ENCODE measurements at places on chromosomes 5 and 9.

- no peak for DNase-seq
Observed at GRCh38 chr9:26779062-26779461, 113.5 kb downstream of the CAAP1 start.

DNA sequence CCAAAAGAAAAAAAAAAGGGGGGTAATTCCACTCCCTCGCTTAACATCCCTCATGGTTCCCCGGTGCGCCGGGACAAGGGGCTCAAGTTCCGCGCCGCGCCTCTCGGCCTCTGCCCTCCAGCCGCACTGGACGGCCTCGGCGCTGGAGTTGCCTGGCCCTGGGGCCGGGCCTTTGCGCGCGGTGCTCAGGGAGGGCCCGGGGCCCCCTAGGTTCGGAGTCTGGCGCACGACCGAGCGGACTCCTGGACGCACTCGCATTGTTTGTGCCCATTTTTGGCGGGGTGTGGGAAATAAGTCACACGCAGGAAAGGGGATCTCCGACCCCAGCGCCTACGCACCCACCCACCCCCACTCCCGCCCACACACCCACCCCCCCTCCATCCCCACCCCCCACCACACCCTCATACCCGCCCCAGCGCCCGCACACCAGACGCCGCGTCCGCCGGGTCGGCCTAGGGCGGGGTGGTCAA is 381 bp downstream of the MED22 start:
- DNase-seq, result no peak

GRCh38 chr5:148465381-148466235 is 81.8 kb downstream of the FBXO38 start:
- DNase-seq, result no peak

DNA sequence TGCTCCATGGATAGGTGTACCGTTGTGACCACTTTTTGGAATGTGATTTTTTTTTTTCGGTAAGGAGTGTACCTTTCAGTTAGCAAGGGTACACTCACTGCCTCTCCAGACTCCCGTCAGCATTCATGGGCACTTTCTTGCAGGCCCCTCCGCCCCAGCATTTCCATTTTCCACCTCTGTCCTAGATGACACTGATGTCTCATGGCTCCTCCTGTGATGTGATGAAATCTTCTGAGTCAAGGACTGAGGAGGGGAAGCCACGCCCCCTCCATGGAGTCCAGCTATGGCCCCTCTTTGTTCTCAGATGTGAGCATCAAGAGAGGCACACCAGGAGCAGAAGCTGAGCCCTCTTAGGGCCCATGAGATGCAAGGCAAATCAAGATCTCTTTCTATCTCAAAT is 61.8 kb downstream of the CTSL start:
- no peak for DNase-seq

DNA sequence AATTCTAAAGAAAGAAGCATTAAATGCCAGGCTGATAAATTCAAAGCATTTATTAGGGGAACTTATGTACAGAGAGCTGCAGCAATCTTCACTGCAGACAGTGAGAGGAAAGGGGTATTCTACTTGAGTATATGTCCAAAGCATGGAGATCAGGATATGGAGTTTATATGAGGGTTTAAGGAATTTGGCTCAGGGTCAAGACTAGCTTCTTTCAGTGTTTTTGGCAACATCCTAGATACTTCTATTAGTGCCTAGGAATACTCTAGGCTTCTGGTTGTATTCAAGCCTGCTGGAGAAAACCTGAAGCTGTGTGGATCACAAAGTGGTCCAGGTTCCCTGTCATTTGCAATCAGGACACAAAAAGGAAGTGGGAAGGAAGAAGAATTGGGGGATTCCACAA is 194.6 kb downstream of the CETN3 start:
- no peak for DNase-seq

GRCh38 chr9:112000743-112001142 is 104.1 kb downstream of the UGCG start:
- DNase-seq, result no peak

- DNase-seq, result no peak
Observed at GRCh38 chr5:60232036-60232795, 338.7 kb upstream of the PDE4D start.

- DNase-seq, result no peak
Observed at GRCh38 chr5:80117446-80117845, 82.3 kb downstream of the THBS4 start.

DNA sequence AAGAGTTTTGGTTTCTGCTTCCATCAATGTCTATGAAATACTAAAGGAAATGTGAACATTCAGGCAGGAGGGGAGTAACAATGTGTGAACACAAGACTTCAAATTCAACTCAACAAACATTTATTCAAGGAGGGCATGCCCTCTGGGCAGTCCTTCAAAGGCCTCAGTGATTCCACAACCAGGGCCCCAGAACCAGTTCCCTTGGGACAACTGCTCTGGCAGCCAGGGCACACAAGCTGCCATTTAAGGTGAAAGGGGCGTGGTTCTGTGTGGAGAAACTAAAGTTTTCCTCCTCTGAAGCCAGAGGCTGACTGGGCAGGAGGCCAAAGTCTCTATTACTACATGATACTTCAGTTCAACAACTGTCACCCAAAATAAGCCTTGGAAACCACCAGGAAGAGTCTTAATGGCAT is 3.2 kb downstream of the RBM18 start:
- peak; percentile 79 for DNase-seq

DNA sequence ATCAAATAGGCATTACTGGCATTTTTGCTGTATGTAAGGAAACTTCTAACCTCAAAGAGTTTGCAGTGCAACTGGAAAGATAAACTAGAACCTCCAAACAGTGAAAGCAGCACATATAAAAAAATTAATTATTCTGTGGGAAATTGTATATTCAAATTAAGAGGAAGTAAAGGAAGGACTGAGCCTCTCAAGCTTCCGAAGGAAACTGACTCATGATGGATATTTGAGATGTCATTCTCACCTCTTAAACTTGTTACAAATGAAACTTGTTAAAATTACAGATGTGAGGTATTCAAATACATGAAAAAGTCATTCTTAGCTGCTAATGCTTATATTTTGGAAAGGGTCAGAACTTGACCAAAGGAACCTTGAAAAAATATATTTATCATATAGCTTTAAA is 538.7 kb downstream of the PDE4D start:
- no peak for DNase-seq

DNA sequence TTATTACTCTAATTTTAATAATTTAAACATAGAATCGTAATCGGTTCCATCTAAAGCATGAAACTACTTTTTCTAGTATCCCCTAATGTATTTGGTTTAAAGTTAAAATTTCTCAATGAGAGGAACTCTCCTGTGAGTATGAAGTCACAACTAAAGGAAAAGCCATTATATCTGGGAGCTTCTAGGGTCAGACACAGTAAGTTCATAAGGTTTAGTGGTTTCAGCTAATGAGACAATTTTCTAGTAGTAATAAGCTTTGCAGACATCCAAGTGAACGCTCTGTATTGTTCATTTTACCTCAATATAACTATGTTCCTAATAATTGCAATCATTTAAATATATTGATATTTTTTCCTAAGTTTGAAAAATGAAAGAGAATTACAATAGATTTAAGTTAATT is 364.4 kb upstream of the CDH9 start:
- no peak for DNase-seq

- DNase-seq, result peak; percentile 34
Observed at GRCh38 chr5:175728885-175729828, 71.3 kb downstream of the HRH2 start.

GRCh38 chr5:90201923-90202322 is 207.6 kb downstream of the CETN3 start:
- no peak for DNase-seq

DNA sequence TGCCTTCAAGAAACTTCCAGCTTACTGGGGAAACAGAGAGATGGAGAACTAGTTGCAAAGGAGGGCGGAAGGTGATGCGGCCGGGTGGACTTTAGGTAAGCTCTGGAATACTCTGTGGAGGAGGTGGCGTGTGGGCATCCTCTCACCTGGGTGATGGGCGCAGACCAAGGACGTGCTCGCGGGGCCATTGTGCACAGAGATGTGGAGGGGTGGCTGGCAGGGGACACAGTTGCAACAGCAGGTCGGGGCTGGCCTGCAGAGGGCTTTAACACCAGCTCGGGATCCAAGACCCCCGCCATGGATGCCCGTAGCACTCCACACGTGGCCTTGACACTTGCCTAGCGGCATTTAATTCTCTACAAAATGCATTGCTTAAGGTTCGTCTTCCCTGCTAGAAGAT is 26.6 kb downstream of the IER5L start:
- no peak for DNase-seq

DNA sequence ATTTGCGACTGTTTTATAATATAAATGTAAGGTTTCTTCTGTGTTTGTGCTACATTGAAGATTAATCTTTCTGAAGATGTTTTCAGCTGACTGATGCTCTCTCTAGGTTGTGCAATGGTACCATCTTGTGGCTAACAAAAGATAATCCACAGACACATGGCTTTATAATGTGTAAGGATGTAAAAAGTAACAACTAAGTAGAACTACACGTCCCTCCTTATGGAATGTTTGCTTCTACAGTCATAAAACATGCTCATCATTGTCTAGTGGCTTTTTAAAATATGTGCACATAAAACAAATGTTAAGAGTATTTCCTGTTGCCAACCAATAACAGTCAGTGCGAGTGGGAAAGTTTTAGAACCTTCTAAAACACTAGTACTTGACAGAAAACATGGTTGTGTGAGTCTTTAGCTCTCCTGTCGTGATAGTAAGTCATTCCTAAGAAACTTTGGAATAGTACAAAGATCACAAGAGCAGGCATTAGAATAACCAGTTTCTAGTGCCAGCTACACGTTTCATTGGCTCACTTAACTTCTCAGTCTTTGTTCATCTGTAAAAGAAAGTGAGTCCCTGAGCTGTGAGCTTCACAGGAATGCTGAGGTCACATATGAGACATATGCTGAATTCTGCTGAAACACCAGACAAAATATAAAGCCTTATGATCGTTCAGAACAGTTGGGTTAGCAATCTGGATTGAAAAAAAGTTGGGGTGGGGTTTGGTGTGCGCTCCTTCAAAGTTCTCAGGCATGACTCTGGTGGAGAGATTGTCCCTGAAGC is 75.7 kb upstream of the GLIS3 start:
- DNase-seq, result no peak

GRCh38 chr9:74953235-74953751 is 581 bp upstream of the C9orf40 start:
- no peak for DNase-seq

DNA sequence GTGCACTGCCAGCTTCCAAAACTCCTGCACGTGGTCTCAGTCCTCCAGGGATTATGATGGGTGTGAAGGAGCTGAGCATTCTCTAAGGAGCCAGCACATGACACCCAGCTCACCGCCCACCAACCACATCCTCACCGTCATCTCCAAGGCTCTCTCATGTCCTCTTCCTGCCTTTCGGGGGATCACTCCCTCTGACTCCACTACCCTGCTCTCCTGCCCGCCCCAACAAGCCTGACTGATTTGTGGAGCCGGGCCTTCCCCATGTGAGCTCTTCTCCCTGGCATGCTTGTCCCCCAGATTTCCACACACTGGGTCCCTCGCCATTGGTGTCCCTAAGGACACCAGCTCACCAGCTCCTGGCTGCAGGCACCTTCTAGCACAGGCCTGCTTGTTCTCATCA is 1.9 kb downstream of the ABO start:
- DNase-seq, result no peak

DNA sequence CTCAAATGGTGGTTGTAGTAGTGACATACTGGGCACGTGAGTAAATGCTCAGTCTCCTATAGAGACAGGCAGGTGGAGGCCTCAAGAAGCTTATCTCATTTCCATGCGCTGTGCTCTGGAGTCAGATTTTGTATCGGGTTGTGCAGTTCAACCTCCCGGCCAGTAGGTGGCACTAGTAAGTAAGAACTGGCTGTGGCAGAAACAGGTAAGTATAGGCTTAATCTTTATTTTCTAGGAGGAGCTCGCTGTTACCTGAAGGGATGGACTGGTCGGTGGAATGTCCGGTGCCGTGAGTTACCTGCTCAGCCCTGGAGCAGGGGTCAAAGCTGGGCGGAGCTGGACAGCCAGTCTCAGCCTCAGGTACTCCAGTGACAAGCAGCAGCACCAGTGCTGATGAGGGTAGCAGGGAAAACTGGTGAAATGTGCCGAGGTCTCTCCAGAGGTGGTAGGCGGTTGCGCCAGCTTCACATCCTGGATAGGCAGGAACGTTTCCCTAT is 880.1 kb upstream of the SEMA6A start:
- DNase-seq, result peak; percentile 37

- DNase-seq, result peak; percentile 15
Observed at GRCh38 chr5:118791926-118792734, 196.2 kb downstream of the DTWD2 start.
